ENCODE measurements at places on chromosomes 5 and 9.

GRCh38 chr5:114415760-114416159 is 53.9 kb downstream of the KCNN2 start:
- no peak for DNase-seq

DNA sequence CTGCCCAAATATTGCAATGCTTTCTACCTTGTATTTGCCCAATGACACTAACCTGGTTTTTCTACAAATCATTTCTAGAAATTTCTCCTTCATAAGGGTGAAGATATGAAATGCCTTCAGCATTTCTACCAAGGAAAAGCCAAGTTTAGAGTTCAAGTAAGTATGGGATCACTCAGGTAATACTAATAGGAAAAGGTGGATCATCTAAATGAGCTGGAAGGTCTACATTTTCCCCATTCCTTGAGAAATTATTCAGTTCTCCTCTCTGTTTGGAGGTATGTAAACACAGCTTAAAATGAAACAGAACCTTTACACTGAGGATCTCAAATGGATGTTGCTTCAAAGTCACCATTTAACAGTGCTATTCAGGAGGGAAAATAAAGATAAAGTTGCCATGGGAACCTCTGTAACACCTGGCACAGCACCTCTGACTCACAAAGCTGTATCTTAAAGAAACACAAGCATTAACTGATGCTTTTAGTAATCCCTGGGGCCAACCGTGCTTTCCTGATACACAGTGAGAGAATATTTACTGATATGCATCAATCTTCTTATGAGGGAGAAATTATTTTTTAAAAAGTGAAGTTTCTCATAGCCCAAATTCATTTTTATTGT is 161.3 kb downstream of the DRD1 start:
- DNase-seq, result no peak

DNA sequence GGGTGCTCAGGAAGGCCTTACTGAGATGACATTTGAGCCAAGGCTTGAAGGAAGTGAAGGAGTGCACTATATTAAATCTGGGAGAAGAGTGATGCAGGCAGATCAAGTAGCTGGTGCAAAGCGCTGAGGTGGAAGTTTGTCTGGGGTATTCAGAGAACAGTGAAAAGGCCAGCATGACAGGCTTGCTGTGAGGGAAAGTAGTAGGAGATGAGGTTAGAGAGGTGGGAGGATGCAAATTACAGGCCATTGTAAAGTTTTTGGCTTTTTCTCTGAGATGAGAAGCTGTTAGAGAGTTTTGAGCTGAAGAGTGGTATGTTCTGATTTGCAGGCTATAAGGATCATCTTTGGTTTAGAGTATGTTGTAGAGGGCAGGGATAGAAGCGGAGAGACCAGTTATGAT is 80.8 kb upstream of the GRHPR start:
- no peak for DNase-seq

DNA sequence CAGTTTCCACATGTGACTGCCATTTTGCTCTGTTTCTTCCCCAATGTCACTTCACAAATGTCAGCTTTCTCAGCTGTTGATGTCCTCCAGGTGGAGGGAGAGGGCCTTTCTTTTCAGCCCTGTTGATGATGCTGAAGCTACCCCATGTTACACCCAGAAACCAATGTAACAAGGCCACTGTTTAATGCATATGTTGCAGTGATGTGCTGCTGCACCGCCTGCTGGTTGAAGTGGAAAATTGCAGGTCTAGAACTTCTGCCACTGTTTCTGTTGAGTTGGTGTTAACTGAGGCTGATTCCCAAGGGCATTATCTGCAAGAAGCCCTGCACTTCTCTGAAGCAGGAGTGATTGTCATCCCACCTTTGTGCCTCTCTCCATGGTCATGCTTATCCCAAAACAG is 428.4 kb downstream of the KDM4C start:
- no peak for DNase-seq

DNA sequence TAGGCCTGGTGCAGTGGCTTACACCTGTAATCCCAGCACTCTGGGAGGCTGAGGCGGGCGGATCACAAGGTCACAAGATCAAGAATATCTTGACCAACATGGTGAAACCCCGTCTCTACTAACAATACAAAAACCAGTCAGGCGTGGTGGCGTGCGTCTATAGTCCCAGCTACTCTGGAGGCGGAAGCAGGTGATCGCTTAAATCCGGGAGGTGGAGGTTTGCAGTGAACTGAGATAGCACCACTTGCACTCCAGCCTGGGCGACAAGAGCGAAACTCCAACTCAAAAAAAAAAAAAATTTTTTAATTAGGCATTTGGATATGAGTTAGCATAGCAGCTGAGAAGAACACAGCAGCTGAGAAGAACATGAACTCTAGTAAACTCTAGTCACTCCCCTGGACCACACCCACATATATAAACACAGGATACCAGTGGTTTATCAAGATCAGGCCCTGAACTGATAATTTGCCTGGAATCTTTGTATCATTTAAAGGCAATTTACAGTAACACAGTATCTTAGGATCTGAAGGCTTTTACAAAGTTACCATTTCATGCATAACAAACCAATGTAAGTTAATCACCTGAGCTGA is 4.6 kb upstream of the UGCG start:
- DNase-seq, result no peak

DNA sequence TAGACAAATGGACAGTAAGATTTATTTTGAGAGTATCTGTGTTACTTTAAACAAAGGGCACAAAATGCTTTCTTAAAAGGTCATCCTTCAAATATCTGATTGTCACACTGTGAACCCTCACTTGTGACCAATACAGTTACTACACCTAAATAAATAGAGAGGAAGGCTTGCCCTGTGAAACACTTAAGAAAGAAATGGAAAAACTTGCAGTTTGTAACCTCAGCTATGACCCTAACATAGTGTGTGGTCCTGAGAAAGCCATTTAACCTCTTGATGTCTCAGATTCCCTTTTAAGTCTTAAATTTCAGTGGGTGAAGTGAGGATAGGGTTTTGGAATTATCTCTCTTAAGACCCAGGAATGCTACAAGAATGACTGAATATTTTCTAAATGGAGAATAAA is 126.7 kb upstream of the SLC27A6 start:
- DNase-seq, result no peak

Measured in GM18507 (cell line).